ENCODE measurements at places on chromosomes 1 and 21.

GRCh38 chr1:165054627-165055026, 301.9 kb downstream of the LMX1A start:
- DNase-seq, result no peak

GRCh38 chr1:173628888-173629287, 6.2 kb upstream of the TEX50 start:
- DNase-seq, result no peak

DNA sequence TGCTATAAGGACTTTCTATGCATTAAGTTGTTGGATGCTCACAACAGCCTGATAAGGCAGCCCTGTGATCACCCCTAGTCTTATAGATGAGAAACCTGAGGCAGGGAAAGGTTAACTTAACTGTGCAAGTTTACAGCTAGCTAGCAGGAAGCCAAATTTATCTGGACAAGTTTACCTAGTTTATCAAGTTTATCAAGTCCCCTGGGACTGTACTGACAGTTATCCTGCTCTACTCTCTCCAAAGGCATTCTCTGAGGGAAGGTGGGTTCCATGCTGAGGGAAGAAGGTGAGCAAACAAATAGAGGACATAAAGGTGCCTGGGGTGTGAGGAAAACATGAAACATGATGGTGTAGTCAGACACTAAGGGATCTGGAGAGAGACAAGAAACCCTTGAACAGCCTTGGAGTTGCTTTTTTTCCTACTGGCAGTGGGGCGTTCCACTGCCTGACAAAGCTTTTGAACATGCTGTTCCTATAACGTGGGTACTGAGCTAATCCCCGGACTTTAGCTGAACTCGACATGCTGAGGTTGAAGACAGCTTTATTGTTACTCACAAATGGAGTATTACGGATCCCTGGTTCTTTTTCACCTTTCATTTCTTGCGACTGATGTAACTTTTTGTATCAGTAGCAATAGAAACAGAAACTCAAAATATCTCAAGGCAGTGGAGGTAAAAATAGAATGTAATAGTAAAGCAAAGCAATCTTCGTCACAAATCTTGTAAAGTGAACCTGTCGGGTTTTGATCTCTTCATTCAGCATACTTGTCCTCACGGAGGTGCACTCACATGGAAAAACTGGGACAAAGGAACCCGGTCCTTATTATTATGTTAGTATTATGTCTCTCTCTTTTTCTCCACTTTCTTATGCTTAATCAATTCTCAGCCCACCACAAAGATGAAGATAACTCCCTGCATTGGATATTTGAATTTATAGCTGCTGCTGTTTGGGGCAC, 42.4 kb upstream of the ESRRG start:
- DNase-seq, result no peak

- DNase-seq, result no peak
Observed at GRCh38 chr1:11500881-11501280, 21.9 kb downstream of the DISP3 start.

DNA sequence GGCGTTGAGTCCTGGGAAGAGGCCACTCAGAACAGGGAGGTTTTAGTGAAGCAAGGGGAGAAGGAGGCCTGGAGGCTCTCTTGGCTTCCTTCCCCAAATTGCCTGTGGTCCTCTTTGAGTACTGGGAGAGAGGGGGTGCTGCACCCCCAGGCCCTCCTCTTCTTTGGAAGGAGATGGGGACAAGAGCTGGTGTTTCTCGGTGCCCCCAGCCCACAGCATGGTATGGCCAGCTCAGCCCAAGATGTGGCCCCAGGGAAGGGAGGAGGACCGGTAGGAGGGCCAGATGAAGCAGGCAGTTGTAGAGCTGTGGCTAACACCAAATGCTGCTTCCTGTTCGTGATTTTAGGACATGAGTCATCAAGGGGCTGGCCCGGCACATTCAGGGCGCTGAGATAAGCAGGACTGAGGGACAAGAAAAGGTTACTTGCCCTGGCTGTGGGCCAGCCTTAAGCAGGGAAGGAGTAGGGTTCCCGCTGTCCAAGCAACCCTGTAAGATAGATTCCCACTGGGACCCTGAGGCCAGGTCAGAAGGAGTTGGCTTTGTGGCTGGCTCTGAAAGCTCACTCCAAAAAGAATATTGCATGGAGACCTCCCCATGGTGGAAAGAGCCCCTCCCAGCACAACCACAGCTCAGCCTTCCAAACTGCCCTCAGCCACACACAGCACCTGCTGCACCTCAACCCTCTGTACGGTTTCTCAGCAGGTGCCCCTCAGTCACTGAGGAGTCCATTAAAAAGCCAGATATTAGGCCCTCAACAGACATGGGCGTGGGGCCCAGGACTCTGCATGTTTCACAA, 4.9 kb upstream of the TNFRSF1B start:
- DNase-seq, result peak; percentile 83

DNA sequence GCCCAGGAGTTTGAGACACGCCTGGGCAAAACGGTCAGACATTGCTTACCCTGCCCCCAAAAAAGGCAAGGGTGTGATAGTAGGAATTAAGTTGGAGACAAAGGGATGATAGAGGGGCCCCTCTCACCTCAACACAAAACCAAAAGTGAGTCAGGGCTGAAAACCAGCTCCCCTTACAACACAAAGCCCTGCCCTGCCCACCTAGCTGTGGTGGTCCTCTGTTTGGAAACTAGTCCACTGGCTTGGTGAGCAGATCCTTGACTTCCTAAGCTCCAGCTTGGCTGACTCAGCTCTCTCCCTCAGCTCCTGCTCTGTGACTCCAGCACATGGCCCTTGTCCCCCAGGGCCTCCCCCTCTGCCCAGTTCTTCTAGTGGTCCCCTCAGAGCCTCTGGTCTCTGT, 603.8 kb downstream of the PTPRC start:
- no peak for DNase-seq

DNA sequence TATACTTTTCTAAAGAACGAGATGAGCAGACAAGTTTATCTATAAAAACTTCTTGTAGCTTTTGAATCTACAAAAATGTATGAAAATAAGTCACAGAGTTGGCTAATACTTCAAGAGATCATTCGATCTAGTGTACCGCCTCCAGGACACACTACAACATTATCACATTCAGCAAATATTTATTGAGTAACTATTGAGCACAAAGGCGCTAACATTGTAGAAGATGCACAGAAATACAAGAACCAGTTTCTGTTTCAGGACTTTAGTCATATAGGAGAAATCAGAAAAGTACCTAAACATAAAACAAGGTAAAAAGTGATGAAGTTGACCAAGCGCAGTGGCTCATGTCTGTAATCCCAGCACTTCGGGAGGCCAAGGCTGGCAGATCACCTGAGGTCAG, 20.6 kb downstream of the WASF2 start:
- DNase-seq, result no peak

DNA sequence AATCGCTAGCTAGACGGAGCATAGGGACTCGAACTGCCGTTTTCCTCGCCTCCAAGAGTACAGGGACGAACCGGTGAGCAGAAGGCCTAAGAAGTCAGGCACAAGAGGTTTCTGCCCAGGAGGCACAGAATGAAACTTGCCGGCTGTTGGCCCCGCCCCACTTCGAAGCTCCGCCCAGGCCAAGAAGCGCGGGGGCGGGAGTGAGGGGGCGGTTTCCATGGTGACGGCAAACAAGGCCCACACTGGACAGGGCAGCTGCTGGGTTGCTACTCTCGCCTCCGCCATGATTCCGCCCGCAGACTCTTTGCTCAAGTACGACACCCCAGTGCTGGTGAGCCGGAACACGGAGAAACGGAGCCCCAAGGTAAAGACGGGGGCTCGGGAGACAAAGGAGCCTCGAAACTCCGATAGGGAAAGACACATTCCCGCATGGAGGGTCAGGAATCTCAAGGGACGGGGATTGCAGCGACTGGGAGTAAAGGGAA, at the start of gene DNALI1:
Gene DNALI1 (plus strand): TSS at position 229 of the 485 bp plus-strand sequence. CDS start 55 bp downstream, at position 284.
- DNase-seq, result peak; percentile 55

- DNase-seq, result no peak
Observed at GRCh38 chr1:218517459-218517858, 172.3 kb downstream of the TGFB2 start.

GRCh38 chr1:8816264-8816663, 1.2 kb downstream of the RERE start:
- no peak for DNase-seq

DNA sequence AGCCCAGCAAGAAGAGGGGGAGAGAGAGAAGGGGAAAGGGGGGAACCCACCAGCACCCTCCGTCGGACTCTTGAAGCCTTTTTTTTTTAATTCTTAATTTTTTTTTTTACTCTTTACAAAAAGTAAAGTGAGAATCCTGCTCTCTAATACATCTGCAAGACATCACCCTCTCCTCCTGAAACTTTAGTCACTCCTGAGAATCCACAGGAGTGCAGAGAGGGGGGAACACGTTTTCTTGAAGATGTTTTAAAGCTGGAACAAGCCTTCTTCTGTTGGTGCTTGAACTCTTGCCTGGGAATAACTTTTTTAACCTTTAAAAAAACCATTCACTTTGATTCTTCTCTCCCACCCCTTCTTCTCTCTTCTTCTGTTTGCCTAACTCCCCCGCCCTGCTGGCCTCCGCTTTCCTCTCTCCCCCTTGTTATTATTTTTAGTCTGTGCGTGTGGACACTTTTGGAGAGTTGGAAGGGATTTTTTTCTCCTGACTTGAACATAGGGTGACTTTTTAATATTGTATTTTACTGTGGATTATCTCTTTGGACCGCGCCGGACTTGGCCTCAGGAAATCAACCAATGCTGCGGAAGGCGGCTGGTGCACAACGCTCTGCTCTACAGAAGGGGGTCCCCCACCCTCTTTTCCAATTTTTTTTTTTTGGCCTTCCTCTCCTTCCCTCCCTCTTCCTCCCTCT, 383 bp upstream of the PRRX1 start:
- no peak for DNase-seq

- DNase-seq, result no peak
Observed at GRCh38 chr1:154990276-154990675, 3.1 kb upstream of the LENEP start.

- DNase-seq, result no peak
Observed at GRCh38 chr1:200731654-200732332, 6.9 kb upstream of the CAMSAP2 start.

DNA sequence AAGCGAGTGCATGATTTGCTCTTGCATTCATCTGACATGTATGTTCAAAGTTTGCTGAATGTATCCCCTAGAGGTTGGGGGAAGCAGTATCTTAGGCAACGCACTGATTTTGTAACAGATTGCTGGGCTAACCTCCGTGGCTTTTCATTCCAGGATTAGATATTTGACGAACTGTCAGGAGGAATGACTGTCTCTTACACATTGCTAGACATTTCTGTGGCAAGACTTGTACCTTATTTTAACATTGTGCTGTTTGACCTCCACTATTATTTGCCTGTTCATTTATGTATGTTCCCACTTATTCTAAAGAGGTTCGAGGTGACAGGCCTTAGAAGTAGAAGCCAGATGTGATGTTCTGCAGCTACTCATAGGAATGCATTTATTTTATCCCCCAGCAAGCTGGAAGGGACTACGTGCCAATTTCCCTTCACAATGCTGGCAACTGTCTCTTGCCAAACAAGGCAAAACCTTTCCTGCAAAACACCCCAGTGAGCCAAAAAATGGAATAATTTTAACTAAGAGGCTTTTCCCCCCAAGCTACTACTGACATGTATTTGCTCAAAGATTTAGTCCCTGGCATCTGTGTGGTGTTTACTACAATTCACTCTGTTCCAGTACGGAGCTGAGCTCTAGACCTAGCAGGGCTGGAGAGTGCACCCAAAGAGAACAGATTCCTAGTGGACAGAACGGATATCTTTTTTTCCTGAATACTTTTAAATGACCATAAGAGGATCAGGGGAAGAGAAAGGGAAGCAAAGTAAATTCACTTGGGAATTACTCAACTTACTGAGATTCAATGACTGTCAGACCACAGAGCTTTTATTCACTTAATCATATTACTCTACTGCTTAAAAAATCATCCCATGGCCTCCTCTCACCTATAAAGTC, 646.2 kb downstream of the SMYD3 start:
- DNase-seq, result no peak

GRCh38 chr1:207345644-207346477, 24.4 kb downstream of the CD55 start:
- no peak for DNase-seq

- DNase-seq, result no peak
Observed at GRCh38 chr21:27329255-27329851, 362.5 kb upstream of the ADAMTS5 start.

DNA sequence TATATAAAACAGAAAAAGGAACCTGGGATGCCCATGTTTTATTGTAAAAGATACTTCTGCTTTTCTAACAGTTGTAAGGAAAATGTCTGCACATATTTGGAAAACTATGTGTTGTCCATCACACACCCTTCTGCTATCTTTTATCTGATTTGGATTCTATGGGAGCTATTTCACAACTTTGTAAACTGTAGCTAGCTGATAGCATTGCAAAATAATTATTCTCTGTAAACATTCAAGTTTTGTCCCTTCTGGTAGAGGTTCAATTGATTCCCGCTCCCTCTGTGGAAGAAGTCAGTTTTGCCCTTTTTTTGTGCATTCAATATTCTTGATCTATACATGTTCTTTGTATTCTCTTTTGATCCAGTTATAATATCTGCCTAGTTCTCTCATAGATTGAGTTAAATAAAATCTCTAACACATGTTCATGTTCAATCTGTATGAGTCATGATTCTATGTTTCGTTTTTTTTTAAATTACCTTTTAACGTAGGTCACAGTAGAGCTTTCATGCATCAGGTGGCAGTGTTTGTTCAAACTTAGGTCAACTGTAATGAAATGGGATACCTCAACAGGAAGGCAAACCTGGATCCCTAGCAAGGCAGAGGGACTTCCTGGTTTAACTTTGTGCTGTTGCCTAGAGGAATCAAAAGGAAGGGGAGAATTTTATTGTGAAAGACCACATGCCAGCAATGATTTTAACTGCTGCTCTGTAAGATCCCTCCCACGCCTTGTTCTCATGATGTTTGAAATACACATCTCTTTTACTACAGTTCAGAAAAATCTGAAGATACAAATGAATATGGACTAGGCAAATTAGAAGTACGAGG, 26.0 kb upstream of the BCL9 start:
- no peak for DNase-seq

DNA sequence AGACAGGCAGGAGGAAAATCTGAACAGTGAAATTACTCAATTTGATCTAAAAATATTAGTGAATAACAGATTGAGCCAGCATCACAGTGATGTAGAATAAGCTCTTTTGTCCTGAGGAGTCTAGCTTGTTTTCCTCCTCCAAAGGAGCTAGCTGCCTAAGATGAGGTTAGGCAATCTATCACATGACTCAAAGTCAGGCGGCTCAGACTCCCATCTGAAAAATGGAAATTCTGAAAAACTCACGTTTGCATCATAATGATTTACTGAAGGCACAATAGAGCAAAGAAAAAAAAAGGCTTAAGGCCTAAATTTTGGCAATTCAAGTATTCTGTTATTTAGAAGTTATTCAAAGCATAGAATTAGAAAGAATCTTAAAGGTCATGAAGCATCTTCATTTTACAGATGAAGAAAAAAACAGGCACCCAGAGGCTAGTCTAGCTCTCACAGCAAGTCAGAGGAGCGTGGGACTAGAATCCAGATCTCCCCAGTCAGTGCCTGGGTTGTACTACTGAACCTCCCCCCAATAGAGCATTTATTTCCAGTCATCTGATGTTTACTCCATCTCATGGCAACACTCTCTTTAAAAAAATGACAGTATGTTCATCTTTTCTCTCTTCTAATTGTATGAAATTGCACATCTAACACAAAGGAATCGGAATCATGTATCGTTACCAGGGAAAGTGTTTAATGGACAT, 62.5 kb upstream of the ATF3 start:
- DNase-seq, result no peak

- peak; percentile 31 for DNase-seq
Observed at GRCh38 chr1:18110968-18111367, 3.4 kb downstream of the IGSF21 start.

Data from activated T-cell treated with anti-CD3 and anti-CD28 coated beads, Interleukin-2, amount 50 U/mL, for 48 hours (primary cell).